ENCODE measurements at places on chromosomes 3 and 15.

- DNase-seq, result no peak
These were observed 338.7 kb downstream of the CLSTN2 start for GRCh38 chr3:140273542-140274195.

DNA sequence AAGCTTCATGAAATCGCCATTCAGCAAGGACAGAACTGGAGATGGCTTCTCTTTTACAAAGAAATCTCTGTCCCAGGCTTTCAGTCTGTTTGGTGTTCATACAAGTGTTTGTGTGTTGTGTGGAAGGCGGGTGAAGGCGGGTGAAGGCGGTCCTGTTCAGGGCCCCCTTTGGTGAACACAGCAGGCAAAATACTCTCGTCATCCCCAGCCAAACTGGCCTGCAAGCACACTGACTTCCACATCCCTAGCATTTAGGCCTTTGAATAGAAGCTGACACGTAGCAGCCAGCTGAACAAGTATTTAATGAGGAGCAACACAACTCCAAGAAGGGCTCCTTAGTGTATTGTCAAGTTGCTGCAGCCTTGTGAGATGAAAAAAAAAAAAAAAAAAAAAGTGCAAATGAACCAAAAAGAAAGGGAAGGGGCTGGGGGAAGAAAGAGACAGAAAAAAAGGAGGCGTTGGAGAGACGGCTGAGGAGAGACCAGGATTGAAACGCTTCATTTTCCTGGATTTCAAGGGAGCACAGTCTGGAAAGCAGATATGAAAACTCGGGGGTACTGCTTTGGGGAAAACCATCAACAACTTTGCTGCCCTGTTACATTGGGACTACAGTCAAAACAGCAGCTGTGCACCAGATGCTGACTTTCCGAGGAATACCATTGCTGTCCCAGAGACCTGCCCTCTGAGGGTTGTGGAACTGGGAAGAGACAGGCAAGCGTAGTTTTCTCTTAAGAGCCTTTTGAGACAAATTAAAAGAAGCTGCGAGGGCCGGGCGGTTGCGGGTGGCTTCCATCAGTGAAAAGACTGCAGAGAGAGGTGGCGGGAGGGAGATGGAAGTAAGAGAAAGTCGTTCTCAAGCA is 74.6 kb downstream of the TGFBR2 start:
- DNase-seq, result no peak

DNA sequence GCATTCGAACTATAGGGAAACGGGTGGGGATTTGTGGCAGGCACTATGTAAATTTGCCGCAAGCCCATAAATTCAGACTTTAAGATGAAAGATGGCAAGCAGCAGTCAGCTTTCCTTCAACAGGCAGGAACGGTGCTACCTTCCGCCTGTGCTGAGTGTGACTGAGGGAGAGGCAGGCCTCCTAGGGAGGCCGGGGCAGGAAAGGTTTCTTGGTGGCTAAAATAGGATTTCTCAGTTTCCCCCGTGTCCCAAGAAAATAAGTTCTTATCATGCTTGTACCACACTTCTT is 12.5 kb downstream of the FLNB start:
- no peak for DNase-seq

- DNase-seq, result no peak
These were observed 92.6 kb downstream of the ALDH1A2 start for GRCh38 chr15:57972864-57973263.

GRCh38 chr15:100544946-100545345 is 16.2 kb upstream of the CERS3 start:
- no peak for DNase-seq

- DNase-seq, result no peak
These were observed 380.0 kb downstream of the PDCD6IP start for GRCh38 chr3:34178415-34178814.

Data from T-helper 9 cell (primary cell).